ENCODE measurements at places on chromosomes 7 and 10.

DNA sequence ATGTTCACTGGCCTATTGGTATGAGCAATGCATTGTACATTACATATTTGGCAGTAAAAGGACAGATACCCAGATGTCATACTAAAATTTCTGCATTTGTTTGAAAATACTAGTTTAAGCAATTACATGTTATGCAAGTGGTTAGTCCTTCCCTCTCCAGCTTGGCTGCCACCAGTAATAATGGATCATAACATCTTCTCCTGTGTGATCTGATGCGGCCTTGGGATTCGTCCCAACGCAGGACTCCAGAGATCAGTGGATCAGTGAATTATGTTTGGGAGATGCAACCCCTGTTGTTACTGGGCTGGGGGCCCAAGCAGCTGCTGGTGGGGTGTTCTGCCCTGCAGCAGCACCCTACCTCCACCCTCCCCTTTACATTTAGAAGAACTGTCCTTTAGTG, 11.2 kb upstream of the PDK4 start:
- no peak for DNase-seq

GRCh38 chr10:64109926-64110495, 588.8 kb downstream of the REEP3 start:
- DNase-seq = no peak

DNA sequence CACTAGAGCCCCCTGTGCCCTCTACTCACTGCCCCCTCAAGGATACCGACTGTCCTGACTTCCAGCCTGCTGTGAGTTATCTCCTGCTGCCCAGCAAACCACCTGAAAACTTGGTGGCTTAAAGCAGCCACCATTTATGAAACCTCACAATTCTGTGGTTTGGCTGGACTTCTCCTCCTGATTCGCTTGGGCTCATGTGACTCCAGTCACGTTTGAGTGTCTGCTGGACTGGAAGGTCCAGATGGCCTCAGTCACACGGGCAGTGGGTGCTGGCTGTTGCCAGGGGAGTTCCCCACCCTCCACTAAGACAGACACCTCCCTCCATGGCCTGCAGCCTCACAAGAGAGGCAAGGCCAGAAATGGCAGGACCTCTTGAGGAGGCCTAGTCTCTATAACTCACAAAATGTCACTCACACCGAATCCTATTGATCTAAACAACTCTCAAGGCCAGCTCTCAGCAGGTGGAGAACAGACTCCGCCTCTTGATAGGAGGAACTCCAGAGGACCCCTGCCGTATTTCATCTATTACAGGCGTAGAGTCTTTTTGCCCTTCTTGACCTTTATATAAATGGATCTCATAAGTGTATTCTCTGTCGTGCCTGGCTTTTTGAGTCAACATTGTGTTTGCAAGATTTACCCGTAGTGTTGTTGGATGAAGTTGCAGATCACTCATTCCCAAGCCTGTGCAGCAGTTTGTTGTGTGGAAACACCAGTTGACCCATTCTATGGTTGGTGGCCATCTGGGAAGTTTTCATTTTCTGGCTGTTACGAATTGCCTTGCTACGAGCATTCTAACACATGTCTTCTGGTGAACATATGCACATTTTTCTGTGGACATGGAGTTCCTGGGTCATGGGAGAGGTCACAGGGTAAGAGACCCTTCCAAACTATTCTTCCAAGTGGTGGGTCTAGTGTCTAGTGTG, 48.3 kb downstream of the ZMIZ1 start:
- peak; percentile 33 for DNase-seq

DNA sequence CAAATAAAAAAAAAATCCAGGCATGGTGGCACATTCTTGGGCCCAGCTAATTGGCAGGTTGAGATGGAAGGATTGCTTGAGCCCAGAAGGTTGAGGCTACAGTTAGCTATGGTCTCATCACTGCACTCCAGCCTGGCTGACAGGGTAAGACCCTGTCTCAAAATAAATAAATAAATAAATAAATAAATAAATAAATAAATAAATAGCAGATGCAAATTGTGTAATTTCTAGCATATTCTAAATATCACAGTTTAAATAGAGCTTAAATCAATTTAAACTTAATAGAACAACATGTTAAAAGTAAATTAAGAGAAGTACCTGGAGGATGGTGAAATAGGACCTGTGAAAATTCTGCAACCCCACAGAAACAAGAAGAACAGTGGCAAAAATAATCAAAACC, 290.5 kb downstream of the TFEC start:
- no peak for DNase-seq

DNA sequence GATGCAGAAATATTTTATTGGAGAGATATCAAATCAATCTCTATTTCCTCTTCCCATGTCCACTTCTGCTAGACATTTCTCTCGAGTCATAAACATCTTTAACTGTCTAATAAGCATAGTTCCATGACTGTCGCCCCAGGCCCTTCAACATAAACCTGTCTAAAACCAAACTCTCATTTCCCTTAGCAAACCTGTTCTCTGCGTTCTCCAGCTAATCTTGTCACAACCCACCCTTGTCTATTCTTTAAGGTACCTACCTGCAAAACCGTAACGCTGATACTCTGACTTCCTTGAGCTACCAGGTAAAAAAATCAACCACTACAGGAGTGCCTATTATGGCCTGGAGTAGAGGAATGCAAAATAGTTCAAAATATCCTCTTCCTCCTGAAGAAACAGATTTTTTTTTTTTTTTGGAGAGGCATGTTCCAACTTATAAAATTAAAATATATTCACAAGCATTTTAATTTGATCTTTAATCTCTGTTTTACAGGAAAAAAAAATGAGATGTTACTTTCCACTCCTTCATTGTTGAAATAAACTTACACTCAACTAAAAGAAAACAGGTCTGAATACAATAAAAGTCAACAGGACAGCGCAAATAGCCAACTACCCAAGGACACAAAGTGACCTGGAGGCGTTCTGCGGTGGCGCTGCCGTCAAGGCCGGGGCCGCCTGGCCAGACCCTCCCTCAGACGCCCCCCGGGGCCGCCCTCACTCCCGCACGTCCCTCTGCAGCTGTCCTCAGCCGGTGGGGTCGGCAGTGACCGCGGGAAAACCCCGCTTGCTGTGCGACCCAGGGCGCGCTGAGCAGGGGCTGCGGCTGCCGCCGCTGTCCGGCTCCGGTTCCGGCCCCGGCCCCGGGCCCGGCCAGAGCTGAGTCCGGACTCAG, 765 bp downstream of the SLC25A40 start:
- no peak for DNase-seq

DNA sequence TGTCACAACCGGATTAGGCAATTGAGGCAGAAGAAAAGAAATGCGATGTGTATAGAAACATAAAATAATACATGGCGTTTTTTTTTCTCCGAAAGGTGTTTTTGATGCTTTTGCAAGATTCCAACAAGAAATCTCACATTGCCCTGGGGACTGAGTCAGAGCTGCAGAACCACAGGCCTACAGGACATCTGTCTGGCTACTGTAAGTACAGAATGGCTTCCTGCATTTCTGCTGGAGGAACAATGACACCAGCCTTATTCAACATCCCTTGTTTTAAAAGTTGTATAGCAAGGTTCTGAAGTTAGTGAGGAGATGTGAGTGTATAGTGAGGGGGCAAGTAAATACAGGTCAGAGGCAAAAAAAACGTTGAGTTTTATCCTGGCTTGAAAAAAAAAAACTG, 256.4 kb downstream of the ABCA13 start:
- DNase-seq = peak; percentile 6

DNA sequence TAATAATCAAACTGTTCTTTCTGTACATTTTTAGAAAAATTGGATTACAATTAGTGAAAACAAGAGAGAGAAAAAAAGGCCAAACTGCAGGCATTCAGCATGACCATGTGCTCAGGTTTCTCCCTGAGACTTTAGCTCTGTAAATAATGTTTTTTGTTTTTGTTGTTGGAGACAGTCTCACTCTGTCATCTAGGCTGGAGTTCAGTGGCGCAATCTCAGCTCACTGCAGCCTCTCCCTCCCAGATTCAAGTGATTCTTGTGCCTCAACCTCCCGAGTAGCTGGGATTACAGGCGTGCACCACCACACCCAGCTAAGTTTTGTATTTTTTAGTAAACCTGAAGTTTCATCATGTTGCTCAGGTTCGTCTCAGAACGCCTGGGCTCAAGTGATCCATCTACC, 23.0 kb downstream of the BZW2 start:
- DNase-seq = no peak

- no peak for DNase-seq
Measured at GRCh38 chr7:121202125-121202524, 126.7 kb upstream of the WNT16 start.

DNA sequence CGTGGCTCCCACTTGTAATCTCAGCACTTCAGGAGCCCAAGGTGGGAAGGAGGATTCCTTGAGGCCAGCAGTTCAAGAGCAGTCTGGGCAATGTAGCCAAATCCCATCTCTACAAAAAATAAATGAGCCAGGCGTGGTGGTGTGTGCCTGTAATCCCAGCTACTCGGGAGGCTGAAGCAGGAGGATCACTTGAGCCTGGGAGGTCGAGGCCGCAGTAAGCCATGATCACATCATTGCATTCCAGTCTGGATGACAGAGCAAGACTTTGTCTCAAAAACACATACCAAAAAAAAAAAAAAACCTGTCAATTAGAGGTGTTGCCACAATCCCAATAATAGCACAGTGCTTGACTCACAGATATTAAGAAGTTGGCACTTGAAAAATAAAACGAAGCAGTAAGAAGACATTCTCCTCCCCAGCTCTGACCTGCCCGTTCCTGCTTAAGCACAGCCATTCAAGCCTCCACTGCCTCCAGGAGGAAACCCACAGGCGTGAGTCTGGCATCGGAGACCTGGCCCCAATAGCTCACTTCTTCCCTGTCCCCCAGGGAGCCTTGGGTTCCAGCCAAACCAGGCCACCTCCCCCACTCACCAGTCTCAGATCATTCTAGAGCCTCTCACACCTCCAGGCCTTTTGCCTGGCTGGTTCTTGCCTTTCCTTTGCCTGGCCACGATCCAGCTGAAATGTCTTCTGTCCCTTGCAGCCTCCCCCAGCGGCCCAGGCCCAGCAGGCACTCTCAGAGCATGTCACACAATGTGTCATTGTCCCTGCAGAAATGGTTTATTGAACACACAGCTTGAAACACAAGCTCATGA, 45.3 kb upstream of the GTF2I start:
- DNase-seq = no peak

DNA sequence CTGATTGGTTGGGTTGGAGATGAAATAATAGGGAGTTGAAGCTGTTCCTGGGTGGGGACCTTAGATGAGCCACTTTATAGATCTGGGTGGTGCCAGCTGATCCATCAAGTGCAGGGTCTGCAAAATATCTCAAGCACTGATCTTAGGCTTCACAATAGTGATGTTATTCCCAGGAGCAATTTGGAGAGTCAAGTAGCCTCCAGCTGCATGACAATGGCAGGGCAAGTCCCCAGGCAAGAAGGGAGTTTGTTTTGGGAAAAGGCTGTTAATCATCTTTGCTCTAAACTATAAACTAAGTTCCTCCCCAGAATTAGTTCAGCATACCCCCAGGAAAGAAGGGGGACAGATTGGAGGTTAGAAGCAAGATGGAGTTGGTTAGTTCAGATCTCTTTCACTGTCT, 47.7 kb upstream of the WAPL start:
- DNase-seq = no peak

DNA sequence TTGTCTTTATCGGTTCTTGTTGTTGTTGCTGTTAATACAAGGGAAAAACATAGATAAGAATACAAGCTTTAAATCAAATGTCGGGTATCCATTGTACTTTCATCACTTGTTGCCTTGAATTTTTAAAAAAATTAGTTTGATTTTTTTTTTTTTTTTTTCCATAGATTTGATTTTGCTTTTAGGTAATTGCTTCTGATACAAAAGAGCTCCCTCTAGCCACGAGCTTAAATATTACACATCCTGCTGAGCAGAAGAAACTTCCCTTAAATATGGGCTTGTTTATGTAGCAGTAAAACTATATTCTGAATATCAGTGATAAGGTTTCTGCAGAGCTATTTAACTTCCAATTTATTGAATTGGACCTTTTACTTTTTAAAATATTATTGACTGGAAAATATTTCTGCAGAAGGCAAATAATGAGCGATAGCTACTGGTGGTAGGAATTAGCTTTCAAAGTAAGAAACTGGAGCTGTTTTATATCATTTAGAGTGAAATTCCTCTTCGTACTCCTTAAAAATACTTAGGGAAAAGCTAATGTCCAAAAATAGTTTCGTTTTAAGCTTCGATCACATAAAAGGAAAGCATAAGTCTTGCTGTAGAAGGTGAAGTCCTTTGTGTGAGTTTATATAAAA, 216.9 kb downstream of the POLR1F start:
- DNase-seq = peak; percentile 51

GRCh38 chr7:290554-291372, 793 bp downstream of the FOXL3 start:
- DNase-seq = no peak

DNA sequence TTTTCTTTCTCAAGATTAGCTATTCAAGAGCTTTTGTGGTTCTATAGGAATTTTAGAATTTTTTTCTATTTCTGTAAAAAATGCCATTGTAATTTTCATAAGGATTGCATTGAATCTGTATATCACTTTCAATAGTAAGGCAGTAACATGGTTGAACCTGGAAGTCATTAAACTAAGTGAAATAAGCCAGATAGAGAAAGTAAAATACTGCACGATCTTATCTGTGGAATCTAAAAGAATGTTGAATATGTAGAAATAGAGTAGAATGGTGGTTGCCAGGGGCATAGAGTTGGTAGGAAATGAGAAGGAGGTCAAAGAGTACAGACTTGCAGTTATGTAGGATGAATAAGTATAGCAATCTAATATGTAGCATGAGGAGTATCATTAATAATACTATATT, 1073.5 kb upstream of the LRRN3 start:
- DNase-seq = peak; percentile 59

DNA sequence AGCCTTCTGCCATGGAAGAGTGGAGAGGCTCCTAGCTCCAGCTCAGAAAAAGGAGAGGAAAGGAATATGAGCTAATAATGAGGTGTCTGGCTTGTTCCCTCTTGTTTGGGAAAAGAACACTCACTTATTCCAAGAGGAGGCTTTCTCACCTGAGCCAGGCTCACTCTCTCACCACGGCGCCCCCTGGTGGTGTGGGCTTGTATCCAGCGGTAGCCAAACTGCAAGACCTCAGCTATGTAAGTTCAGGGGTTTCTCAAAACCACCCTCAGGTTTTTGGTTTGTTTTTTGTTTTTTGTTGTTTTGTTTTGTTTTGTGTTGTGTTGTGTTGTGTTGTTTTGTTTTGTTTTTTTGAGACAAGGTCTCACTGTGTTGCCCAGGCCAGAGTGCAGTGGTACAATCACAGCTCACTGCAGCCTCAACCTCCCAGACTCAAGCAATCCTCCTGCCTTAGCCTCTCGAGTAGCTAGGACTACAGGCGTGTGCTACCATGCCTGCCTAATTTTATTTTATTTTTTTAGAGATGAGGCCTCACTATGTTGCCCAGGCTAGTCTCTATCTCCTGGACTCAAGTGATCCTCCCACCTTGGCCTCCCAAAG, 124.0 kb downstream of the TMEM130 start:
- DNase-seq = peak; percentile 52
